Thyroid gland (tissue), 4 donors: ENCODE measurements at places on chromosomes 1 and 21. TPM values are rescaled to one million over a fixed set of nuclear protein-coding genes. Genes with fewer than 3 reads are reported as not detected.
A peak's percentile ranks its signal among the peaks of the same experiment; 100 is the strongest.

GRCh38 chr1:230827081-230827681, 41.1 kb downstream of the C1orf198 start:
- peak; percentile 66 for DNase-seq
- no peaks in the 10 kb centered on the region for H3K27me3 ChIP-seq

DNA sequence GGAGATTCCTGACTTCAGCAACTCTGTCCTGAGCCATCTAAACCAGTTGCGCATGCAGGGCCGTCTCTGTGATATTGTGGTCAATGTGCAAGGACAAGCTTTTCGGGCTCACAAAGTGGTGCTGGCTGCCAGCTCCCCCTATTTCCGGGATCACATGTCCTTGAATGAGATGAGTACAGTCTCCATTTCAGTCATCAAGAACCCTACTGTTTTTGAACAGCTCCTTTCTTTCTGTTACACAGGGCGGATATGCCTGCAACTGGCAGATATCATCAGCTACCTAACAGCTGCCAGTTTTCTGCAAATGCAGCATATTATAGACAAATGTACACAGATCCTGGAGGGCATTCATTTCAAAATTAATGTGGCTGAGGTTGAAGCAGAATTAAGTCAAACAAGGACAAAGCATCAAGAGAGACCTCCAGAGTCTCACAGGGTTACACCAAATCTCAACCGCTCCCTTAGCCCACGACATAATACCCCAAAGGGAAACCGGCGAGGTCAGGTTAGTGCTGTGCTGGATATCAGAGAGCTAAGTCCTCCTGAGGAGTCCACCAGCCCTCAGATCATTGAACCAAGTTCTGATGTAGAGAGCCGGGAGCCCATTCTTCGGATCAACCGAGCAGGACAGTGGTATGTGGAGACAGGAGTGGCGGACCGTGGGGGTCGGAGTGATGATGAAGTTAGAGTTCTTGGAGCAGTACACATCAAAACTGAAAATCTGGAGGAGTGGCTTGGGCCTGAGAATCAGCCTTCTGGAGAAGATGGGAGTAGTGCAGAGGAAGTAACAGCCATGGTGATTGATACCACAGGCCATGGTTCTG, 2.3 kb downstream of the ZBTB37 start:
- no peaks in the 10 kb centered on the region for H3K27me3 ChIP-seq
- peaks cover 18% of the 10 kb centered on the region for H3K4me1 ChIP-seq
- no peak overlapping the region for H3K27ac ChIP-seq
- peak; percentile 9 for DNase-seq
- H3K4me3 ChIP-seq: no peak overlapping the region
- peaks cover 5% of the 10 kb centered on the region for H3K36me3 ChIP-seq

Gene FCRL2
- not detected for total RNA-seq

Gene PDPN
- 21.4 TPM for total RNA-seq

Gene TNNI3K
- not detected for total RNA-seq

- H3K4me3 ChIP-seq: no peak overlapping the region
- DNase-seq: peak; percentile 13
- H3K27ac ChIP-seq: no peak overlapping the region
- H3K4me1 ChIP-seq: no peaks in the 10 kb centered on the region
- H3K36me3 ChIP-seq: no peaks in the 10 kb centered on the region
Observed at GRCh38 chr1:5637171-5637570, 355.1 kb downstream of the NPHP4 start.

DNA sequence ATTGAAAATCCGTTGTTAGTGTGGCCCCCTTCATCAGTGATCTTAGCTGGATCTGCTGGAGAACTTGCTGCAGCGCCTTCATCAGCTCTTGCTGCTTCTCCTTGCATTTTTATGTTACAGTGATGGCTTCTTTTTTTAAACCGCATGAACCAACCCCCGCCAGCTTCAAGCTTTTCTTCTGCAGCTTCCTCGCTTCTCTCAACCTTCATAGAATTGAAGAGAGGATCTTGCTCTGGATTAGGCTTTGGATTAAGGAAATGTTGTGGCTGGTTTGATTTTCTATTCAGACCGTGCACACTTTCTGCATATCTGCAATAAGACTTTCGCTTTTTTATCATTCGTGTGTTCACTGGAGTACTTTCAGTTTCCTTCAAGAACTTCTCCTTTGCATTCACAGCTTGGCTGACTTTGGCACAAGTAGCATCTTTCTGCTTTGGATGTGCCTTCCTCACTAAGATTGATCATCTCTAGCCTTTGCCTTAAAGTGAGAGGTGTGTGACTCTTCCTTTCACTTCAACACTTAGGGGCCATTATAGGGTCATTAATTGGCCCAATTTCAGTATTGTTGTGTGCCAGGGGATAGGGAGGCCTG, 13.1 kb downstream of the RNF187 start:
- no peak overlapping the region for H3K27ac ChIP-seq
- H3K27me3 ChIP-seq: no peaks in the 10 kb centered on the region
